Colonic mucosa (tissue), 4 donors: ENCODE measurements at places on chromosomes 16 and 17.

DNA sequence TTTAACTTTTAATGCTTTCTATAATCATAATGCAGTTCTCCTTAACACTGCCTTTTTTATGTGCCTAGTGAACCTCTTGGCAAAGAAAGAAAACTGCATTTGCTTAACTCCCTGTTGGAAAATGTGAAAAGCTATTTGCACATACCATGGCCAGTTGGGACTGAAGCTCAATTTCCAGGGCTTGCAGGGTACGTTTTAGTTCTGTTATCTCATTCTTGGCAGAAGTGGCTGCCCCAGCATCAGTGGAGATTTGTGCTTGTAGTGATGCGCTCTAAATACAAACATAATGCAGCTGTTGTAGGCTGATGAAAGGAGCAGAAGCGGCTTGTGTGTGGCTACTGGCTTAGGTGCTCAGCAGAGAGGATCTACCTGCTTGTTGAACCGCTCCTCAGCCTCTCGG lies 3.7 kb downstream of the KRT24 start:
- H3K36me3 ChIP-seq = no peaks in the 10 kb centered on the region
- H3K27me3 ChIP-seq = no peaks in the 10 kb centered on the region
- H3K4me1 ChIP-seq = no peaks in the 10 kb centered on the region
- H3K27ac ChIP-seq = no peak overlapping the region
- no peak for DNase-seq

GRCh38 chr17:74893936-74894671 lies 671 bp upstream of the FADS6 start:
- H3K36me3 ChIP-seq = no peaks in the 10 kb centered on the region
- peaks cover 32% of the 10 kb centered on the region for H3K27me3 ChIP-seq
- peak overlapping the region; percentile 23 for H3K4me3 ChIP-seq
- peaks cover 4% of the 10 kb centered on the region for H3K4me1 ChIP-seq
- DNase-seq = no peak

DNA sequence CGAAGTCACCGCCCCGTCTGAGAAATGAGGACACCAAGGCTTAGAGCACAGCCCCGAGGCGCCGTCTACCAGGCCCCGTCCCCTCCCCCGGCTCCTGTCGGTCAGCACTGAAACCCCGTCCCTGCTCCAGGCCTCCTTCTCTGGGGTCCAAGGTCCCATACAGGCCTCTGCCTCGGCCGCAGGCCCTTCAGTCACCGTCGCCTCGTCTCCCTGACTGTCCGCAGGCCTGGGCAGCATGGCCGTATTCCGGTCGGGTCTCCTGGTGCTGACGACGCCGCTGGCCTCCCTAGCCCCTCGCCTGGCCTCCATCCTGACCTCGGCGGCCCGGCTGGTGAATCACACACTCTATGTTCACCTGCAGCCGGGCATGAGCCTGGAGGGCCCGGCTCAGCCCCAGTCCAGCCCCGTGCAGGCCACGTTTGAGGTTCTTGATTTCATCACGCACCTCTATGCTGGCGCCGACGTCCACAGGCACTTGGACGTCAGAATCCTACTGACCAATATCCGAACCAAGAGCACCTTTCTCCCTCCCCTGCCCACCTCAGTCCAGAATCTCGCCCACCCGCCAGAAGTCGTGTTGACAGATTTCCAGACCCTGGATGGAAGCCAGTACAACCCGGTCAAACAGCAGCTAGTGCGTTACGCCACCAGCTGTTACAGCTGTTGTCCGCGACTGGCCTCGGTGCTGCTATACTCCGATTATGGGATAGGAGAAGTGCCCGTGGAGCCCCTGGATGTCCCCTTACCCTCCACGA lies 617 bp downstream of the COASY start:
- no peaks in the 10 kb centered on the region for H3K27me3 ChIP-seq
- peak overlapping the region; percentile 93 for H3K4me3 ChIP-seq
- H3K27ac ChIP-seq = peak overlapping the region; percentile 88
- H3K4me1 ChIP-seq = peaks cover 20% of the 10 kb centered on the region
- H3K36me3 ChIP-seq = peaks cover 4% of the 10 kb centered on the region

DNA sequence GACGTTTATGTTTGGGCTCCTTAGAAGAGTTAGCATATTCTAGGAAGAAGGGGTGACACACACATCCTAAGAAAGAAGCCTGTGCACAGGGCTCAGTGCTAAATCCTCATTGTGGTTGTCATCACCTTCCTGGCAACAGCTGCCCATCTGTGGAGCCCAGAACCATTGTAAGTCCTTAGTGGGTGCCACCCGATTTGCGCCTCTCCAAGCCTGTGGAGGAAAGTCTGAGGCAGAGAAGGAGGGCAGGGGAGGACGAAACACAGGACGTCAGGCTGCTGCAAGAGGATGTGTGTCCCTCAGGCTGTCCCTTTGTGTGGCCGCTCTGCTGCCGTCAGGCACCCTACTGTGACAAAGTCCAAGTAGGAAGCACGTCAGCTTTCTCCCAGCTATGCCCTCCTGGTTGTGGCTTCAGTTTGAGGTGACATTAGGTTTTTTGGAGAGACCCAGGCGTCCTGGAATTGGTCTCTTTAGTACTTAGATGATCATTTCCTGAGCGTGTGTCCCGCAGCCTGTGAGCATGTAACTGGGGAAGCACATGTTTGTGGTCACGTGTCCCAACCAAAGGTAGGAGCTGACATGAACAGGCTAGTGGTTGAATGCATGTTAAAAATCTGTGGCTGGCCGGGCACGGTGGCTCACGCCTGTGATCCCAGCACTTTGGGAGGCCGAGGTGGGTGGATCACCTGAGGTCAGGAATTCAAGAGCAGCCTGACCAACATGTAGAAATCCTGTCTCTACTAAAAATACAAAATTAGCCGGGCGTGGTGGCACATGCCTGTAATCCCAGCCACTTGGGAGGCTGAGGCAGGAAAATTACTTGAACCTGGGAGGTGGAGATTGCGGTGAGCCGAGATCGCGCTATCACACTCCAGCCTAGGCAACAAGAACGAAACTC lies 10.7 kb downstream of the CLUAP1 start:
- H3K4me1 ChIP-seq = no peaks in the 10 kb centered on the region
- no peak overlapping the region for H3K4me3 ChIP-seq
- H3K36me3 ChIP-seq = no peaks in the 10 kb centered on the region

GRCh38 chr17:5809056-5809455 lies 224.7 kb upstream of the NLRP1 start:
- DNase-seq = no peak
- no peaks in the 10 kb centered on the region for H3K27me3 ChIP-seq
- no peak overlapping the region for H3K27ac ChIP-seq

- no peaks in the 10 kb centered on the region for H3K27me3 ChIP-seq
- H3K4me3 ChIP-seq = peak overlapping the region; percentile 62
- no peaks in the 10 kb centered on the region for H3K4me1 ChIP-seq
- H3K36me3 ChIP-seq = no peaks in the 10 kb centered on the region
- DNase-seq = no peak
These were observed 415 bp downstream of the ABCA5 start for GRCh38 chr17:69326377-69327059.

- H3K27me3 ChIP-seq = no peaks in the 10 kb centered on the region
- H3K36me3 ChIP-seq = peaks cover 16% of the 10 kb centered on the region
- no peak overlapping the region for H3K27ac ChIP-seq
- no peak overlapping the region for H3K4me3 ChIP-seq
- peak; percentile 45 for DNase-seq
- no peaks in the 10 kb centered on the region for H3K4me1 ChIP-seq
These were observed 19.8 kb upstream of the ICAM2 start for GRCh38 chr17:64040206-64040605.

DNA sequence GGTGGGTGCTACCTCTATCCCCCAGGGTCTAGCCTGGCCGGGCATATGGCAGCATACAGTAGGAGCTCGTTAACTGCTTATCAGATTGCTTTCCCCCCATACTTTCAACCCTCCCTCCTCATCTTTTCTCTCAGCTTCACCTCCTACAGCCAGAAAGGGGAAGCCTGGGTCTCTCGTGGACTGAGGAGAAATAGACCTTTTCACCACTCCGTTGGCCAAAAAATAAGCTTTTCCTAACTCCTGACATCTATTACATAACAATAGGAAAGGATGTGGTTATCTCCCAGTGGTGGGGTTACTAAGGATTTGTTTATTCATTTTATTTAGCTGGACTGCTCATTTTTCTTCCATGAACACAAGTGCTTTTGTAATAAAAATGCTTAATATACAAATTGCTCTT lies 9.0 kb upstream of the CXCL16 start:
- DNase-seq = no peak
- H3K27ac ChIP-seq = no peak overlapping the region
- no peaks in the 10 kb centered on the region for H3K36me3 ChIP-seq
- peaks cover 3% of the 10 kb centered on the region for H3K4me1 ChIP-seq
- H3K27me3 ChIP-seq = no peaks in the 10 kb centered on the region

DNA sequence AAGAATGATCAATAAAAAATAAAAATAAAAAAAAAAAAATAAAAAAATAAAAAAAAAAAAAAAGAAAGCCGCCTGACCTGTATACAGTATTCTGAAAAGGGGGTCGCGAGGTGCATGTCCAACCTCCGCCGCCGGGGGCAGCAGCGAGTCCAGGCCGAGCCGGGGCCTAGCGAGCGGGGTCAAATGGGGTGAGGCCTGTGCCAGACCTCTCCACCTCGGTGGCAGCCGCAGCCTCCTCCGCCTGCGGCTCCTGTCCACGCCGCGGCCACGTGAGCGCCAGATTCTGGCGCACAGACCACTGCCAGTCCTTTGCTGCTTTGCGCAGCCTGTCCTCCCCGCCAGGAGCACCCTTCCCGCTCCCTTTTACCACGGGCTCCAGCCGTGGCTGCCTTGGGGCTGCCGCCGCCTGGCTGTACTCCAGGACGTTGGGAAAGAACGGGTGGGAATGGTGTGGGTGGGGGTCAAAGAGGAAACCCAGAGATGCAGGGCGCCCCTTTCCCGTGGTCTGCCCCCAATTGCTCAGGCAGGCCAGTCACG lies 2.4 kb upstream of the BCKDK start:
- peaks cover 9% of the 10 kb centered on the region for H3K4me1 ChIP-seq
- H3K36me3 ChIP-seq = no peaks in the 10 kb centered on the region
- H3K4me3 ChIP-seq = peak overlapping the region; percentile 14
- H3K27me3 ChIP-seq = no peaks in the 10 kb centered on the region
- peak; percentile 91 for DNase-seq

GRCh38 chr16:14958970-14959369 lies 15.9 kb upstream of the PDXDC1 start:
- no peak overlapping the region for H3K4me3 ChIP-seq
- DNase-seq = no peak
- no peaks in the 10 kb centered on the region for H3K36me3 ChIP-seq

GRCh38 chr17:19009970-19010369 lies 5.4 kb upstream of the FAM83G start:
- no peak for DNase-seq
- no peaks in the 10 kb centered on the region for H3K36me3 ChIP-seq
- H3K27ac ChIP-seq = no peak overlapping the region

DNA sequence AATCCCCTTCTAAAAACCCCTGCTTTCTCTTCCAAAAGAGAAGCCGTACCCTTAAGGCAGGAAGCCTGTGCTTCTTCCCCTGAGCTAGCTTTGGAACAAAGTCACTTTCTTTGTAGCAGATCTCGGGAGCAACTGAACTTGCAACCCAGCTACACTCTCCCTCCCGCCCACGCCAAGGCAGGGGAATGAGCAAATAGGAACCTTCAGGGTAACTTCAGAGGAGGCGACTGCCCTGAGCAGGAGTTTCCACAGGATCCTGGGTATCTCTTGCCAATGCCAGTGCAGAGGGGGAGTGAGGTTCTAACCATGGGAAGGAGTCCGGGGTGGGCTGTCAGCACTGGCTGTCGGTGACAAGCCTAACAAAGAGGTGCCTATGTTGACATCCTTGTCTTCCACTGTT lies 5.9 kb upstream of the PIRT start:
- H3K27me3 ChIP-seq = no peaks in the 10 kb centered on the region
- H3K36me3 ChIP-seq = no peaks in the 10 kb centered on the region
- peak; percentile 62 for DNase-seq
- H3K27ac ChIP-seq = peak overlapping the region; percentile 85
- no peaks in the 10 kb centered on the region for H3K4me1 ChIP-seq

GRCh38 chr17:45719335-45720071 lies 64.6 kb upstream of the CRHR1 start:
- H3K27ac ChIP-seq = no peak overlapping the region
- H3K27me3 ChIP-seq = peaks cover 3% of the 10 kb centered on the region
- H3K4me1 ChIP-seq = no peaks in the 10 kb centered on the region
- no peak for DNase-seq
- no peak overlapping the region for H3K4me3 ChIP-seq

DNA sequence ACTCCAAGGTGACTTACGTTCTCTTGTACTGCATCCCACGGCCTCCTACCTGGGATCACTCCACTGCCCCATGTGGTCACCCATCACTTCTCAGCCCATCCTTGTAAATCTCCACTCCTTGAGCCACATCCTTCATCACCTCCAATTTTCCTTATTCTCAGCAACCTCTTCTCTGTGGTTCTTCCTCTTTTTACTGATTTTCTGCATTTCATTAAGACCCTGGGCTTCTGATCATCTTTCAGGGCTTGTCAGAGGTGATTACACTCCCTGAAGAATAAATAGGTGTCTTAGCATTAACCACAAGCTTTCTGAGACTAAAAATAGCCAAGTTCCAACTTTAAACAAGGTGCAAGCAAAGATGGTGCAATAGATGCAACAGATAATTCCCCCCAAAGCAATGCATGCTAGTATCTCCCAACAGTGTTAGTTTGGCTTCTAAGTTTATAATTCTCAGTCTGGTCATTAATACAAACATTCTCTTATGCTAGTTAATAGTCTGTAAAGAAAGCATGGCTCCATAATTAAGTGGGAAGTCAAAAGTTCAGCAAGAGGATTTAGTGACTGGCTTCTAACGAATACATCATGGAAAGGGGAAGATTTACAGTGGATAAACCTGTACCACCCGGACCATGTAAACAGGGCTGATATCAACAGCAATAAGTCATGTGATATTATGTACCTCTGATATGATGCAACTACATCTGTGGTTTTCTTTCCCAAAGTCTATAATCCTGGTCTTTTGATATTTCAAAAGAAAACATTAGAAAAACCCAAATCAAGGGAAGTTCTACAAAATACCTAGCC lies 47.4 kb upstream of the FOXJ1 start:
- no peak for DNase-seq
- H3K27me3 ChIP-seq = no peaks in the 10 kb centered on the region
- H3K27ac ChIP-seq = no peak overlapping the region
- H3K4me3 ChIP-seq = no peak overlapping the region

- no peak for DNase-seq
- H3K36me3 ChIP-seq = no peaks in the 10 kb centered on the region
- H3K4me1 ChIP-seq = no peaks in the 10 kb centered on the region
- H3K4me3 ChIP-seq = no peak overlapping the region
These were observed 136.3 kb downstream of the BANP start for GRCh38 chr16:88087517-88087877.

DNA sequence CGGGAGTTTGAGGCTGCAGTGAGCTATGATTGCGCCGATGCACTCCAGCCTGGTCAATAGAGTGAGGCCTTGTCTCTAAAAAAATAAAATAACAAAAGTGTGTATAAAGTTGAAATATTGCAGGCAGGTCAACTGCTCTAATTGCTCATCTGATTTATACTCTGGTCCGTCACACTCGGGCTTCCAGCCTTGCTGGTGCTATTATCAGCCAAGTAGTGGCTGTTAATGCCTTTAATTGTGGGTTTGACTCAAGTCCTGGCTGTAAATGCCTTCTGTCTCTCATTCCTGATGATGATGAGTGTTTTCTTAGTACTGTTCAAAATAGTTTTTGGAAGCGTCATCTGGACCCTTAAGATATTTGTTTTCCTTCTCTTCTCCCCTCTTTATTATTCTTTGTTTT lies 18.4 kb downstream of the SYT17 start:
- no peaks in the 10 kb centered on the region for H3K27me3 ChIP-seq
- H3K4me1 ChIP-seq = no peaks in the 10 kb centered on the region
- DNase-seq = no peak
